Uterus (tissue), 4 donors: ENCODE measurements at places on chromosomes 3 and 15.

GRCh38 chr3:131551761-131552160, 49.0 kb upstream of the MRPL3 start:
- H3K27ac ChIP-seq, result no peak overlapping the region

GRCh38 chr3:8573342-8573926, 71.2 kb downstream of the SSUH2 start:
- DNase-seq, result no peak
- no peaks in the 10 kb centered on the region for H3K27me3 ChIP-seq
- H3K27ac ChIP-seq, result no peak overlapping the region
- no peak overlapping the region for H3K4me3 ChIP-seq

GRCh38 chr3:64494526-64494925, 193.3 kb downstream of the ADAMTS9 start:
- H3K36me3 ChIP-seq, result no peaks in the 10 kb centered on the region
- H3K4me3 ChIP-seq, result no peak overlapping the region
- no peak for DNase-seq
- H3K27me3 ChIP-seq, result no peaks in the 10 kb centered on the region
- H3K4me1 ChIP-seq, result no peaks in the 10 kb centered on the region

GRCh38 chr3:55662683-55663082, 175.6 kb upstream of the WNT5A start:
- no peak for DNase-seq
- H3K27me3 ChIP-seq, result no peaks in the 10 kb centered on the region
- H3K36me3 ChIP-seq, result no peaks in the 10 kb centered on the region
- H3K4me1 ChIP-seq, result no peaks in the 10 kb centered on the region

- DNase-seq, result no peak
- no peak overlapping the region for H3K4me3 ChIP-seq
- H3K4me1 ChIP-seq, result no peaks in the 10 kb centered on the region
- no peak overlapping the region for H3K27ac ChIP-seq
- H3K36me3 ChIP-seq, result no peaks in the 10 kb centered on the region
These were observed 850 bp downstream of the LTF start for GRCh38 chr3:46463868-46464241.

- H3K36me3 ChIP-seq, result no peaks in the 10 kb centered on the region
- H3K27me3 ChIP-seq, result no peaks in the 10 kb centered on the region
- no peak overlapping the region for H3K4me3 ChIP-seq
- no peak overlapping the region for H3K27ac ChIP-seq
- H3K4me1 ChIP-seq, result no peaks in the 10 kb centered on the region
These were observed 297.6 kb downstream of the CHL1 start for GRCh38 chr3:494190-494589.

DNA sequence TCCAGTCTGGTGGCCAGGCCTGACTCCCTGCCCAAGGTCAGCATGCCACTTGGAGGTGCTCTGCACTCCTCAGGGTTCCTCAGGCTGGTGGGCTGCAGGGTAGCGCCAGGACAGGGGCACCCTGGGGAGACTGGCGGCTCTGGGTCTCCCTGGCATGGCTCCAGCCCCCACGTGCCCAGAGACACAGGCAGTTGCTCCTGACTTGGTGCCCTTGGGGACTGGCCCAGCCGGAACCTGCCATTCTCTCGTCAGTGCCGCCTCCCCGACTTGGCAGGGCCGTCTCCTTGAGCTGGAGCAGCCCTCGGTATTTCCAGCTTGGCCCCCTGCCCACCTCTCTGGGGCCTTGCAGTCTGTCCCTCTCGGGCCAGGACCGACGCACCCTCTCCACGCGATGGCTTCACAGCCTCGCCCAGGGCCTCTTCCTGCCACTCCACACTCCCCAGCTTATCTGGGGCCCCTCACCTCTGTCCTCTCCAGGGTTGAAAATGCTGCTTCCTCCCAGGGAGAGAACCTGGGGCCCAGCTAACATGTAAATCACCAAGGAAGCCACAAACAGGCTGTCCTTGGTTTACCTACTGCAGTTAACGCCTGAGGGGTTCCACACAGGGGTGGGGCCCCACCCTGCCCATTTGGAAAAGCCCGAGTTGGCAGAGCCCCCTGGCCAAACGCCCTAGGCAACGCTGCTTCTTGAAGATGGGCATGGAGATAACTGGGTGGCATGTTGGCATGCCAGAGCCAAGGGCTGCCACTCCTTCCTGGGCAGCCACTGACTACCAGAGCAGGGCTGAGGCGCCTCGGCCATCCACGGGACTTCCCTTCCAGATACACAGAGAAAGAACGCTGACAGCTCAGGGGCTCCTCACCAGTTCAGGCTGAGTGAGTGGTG, 61.4 kb downstream of the SMAD6 start:
- DNase-seq, result peak; percentile 66
- H3K4me3 ChIP-seq, result no peak overlapping the region
- no peaks in the 10 kb centered on the region for H3K27me3 ChIP-seq
- H3K4me1 ChIP-seq, result peaks cover 25% of the 10 kb centered on the region
- H3K36me3 ChIP-seq, result no peaks in the 10 kb centered on the region
- peak overlapping the region; percentile 66 for H3K27ac ChIP-seq

GRCh38 chr3:141346418-141346817, 21.9 kb upstream of the ZBTB38 start:
- no peak overlapping the region for H3K4me3 ChIP-seq
- H3K27me3 ChIP-seq, result no peaks in the 10 kb centered on the region
- DNase-seq, result no peak
- H3K36me3 ChIP-seq, result no peaks in the 10 kb centered on the region
- no peak overlapping the region for H3K27ac ChIP-seq

DNA sequence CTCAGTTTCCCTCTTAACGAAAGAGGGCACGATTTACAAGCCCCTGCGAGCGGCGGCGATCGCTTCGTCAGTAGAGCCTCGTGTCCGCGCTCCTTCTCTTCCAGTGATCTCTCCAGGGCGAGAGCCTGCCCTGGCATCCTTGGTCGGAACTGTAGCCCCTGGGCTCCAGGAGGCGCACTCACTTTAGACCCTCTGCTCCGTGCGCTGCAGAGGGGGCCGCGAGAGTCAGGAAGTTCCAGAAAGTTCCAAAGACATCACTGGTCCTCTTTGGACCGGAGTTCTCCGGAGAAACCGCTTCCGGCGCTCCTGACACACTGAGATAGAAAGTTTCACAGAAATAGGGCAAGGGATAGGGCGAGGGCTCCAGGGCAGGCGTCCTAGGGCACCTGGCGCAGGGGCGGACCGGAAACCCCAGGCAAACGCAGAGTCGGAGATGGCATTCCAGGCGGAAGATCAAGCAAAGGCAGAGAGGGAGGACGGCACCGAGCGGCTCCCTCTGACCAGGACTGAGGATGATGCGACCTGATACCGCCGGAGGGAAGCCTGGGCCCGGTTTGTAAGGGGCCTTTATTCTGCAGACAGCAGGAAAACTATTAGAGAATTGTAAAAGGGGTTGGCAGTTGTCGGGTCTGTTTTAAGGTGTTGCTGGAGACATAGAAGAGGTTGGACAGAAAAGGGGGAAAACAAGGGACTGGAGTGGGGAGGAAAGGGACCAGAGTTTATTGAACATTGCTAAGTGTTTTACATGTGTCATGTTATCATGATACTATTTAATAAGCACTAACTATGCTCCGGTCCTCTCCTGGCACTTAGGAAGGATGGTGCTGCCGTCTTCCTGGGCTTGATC, 1.3 kb upstream of the CPEB1 start:
- H3K4me1 ChIP-seq, result no peaks in the 10 kb centered on the region
- H3K36me3 ChIP-seq, result no peaks in the 10 kb centered on the region
- DNase-seq, result peak; percentile 25
- peak overlapping the region; percentile 34 for H3K27ac ChIP-seq

DNA sequence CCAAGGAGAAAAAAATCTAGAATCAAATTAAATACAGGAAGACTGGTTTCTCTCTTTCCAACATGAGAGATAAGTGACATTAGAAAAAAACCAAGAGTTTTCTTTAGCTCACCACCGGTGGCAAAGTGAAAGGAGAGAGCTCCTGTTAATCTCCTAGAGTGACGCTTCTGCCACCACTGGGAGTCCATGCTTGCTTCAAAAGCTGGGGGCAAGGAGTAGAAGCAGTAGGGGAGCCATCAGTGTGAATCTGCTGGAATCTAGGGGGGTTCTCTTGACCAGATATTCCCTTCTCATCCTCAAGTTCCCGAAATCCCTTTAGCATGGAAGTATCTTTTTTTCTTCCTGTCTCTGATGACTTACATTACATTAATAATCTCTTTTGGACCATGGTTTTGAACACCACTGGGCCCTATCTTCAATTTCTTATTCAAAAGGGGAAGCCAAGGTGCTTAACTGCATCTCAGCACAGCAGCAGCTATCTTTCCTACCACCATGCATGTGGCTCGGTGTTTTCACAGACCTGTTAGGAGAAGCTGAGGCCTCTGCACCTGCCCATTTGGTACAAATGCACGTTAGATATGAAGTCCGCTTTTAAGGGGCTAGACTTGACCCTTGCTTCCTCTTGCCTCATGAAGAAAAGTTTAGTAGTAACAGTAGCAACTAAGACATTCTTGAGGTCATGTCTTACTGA, 6.6 kb upstream of the ICE2 start:
- no peak for DNase-seq
- H3K4me3 ChIP-seq, result no peak overlapping the region
- no peaks in the 10 kb centered on the region for H3K27me3 ChIP-seq
- H3K4me1 ChIP-seq, result no peaks in the 10 kb centered on the region
- H3K36me3 ChIP-seq, result no peaks in the 10 kb centered on the region

DNA sequence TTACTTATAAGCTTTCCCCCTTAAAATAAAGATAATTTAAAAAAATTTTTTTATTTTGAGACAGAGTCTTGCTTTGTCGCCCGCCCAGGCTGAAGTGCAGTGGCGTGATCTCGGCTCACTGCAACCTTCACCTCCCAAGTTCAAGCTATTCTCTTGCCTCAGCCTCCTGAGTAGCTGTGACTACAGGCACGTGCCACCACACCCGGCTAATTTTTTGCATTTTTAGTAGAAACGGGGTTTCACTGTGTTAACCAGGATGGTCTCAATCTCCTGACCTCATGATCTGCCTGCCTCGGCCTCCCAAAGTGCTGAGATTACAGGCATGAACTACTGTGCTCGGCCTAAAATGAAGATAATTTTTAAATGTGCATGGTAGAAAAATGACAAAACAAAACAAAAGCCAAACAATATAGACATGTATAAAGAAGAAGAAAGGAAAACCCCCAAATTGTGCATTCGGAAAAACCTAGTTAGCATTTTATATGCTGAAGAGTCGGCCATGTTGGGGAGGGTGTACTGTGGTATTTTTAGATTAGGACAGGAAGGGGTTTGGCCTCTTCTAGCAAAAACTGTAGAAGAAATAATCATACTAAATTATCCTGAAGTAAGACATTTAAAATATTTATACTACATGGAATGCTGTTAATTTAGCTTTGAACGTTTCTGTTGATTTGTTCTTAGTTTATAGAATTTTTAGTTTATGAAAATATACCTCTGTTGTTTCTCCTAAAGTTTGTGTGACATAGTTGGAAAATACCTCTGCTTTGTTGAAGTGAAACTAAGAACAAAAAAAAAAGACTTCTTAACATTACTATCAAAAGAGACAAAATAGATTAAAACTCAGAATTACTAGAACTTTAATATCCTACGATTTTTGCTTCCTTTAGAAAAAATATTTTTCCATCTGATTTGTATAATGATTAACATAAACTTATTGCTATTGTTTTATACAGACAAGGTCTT, 7.4 kb downstream of the APPL1 start:
- DNase-seq, result no peak
- no peaks in the 10 kb centered on the region for H3K36me3 ChIP-seq
- H3K4me1 ChIP-seq, result no peaks in the 10 kb centered on the region
- H3K4me3 ChIP-seq, result no peak overlapping the region
- no peak overlapping the region for H3K27ac ChIP-seq

DNA sequence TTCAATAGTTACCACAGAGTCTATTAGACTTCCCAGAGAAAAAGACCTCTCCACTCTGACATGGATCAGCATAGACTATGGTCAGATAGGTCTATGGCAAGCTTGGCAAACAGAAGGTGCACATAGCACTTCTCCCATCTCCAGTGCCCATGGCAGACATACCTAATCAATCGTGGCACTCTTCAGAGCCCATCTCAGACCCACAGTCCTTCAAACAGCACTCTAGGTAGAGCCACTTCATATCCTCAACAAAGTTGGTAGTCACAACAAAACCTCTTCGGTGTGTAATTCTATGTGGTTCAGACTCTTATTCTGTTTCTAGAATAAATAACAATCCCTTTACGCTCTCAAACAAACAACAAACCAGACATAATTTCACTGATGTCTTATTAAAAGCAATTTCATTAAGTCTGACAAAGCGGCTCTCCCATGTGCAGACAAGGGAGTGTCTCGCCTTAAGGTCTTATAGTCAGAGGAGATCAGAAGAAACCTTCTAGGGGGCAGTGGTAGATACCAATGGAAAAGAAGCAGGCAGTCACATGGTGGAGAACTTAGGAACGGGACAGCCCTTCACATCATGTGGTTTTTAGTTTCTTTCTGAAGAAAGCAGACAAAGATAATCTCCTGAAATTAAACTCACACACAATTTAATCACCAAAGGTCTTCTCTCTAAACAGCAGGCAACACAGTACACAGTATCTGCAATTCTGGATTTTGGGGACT, 483.4 kb downstream of the FOXP1 start:
- peaks cover 12% of the 10 kb centered on the region for H3K4me1 ChIP-seq
- H3K4me3 ChIP-seq, result no peak overlapping the region
- no peak for DNase-seq
- H3K27me3 ChIP-seq, result no peaks in the 10 kb centered on the region
- H3K36me3 ChIP-seq, result no peaks in the 10 kb centered on the region

GRCh38 chr15:100764778-100765466, 114.7 kb upstream of the ALDH1A3 start:
- no peaks in the 10 kb centered on the region for H3K4me1 ChIP-seq
- no peak overlapping the region for H3K4me3 ChIP-seq
- H3K27me3 ChIP-seq, result no peaks in the 10 kb centered on the region

GRCh38 chr15:95595759-95596158, 734.7 kb upstream of the NR2F2 start:
- no peaks in the 10 kb centered on the region for H3K4me1 ChIP-seq
- no peak overlapping the region for H3K4me3 ChIP-seq
- no peak for DNase-seq
- no peaks in the 10 kb centered on the region for H3K36me3 ChIP-seq

- no peak for DNase-seq
- no peak overlapping the region for H3K27ac ChIP-seq
- H3K4me3 ChIP-seq, result no peak overlapping the region
- H3K4me1 ChIP-seq, result no peaks in the 10 kb centered on the region
These were observed 64.4 kb downstream of the RPLP1 start for GRCh38 chr15:69517052-69517451.

GRCh38 chr3:81985996-81986723, 224.7 kb upstream of the GBE1 start:
- H3K4me1 ChIP-seq, result no peaks in the 10 kb centered on the region
- DNase-seq, result no peak
- H3K36me3 ChIP-seq, result no peaks in the 10 kb centered on the region
- no peaks in the 10 kb centered on the region for H3K27me3 ChIP-seq

DNA sequence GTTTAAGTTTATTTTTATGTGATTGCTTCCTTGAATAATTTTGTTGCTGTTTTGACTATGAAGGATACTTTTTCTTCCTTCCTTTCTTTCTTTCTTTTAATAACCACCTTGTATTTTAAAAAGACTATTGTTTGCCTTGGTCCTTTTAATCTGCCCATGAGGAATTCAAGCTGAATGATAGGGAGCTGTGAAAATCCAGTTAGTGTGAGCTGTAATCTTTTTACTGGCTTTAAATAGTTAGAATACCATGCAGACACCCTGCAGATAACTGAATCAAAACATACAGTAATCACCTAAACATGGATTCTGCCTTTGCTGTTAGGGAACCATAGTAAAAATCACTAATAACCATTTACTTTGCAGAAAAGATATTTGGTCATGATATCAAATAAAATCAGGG, 110.7 kb downstream of the RSRC1 start:
- H3K27ac ChIP-seq, result no peak overlapping the region
- H3K4me1 ChIP-seq, result no peaks in the 10 kb centered on the region
- no peak for DNase-seq
- H3K4me3 ChIP-seq, result no peak overlapping the region
- H3K27me3 ChIP-seq, result no peaks in the 10 kb centered on the region
